ENCODE measurements at places on chromosomes 16 and 17.
A peak's percentile ranks its signal among the peaks of the same experiment; 100 is the strongest.

GRCh38 chr17:36842963-36843558 is 94.2 kb upstream of the LHX1 start:
- DNase-seq: no peak

- no peak for DNase-seq
These were observed 7.3 kb downstream of the KIF18B start for GRCh38 chr17:44940317-44940716.

GRCh38 chr16:30186782-30187555 is 3.6 kb downstream of the CORO1A start:
- DNase-seq: peak; percentile 90

DNA sequence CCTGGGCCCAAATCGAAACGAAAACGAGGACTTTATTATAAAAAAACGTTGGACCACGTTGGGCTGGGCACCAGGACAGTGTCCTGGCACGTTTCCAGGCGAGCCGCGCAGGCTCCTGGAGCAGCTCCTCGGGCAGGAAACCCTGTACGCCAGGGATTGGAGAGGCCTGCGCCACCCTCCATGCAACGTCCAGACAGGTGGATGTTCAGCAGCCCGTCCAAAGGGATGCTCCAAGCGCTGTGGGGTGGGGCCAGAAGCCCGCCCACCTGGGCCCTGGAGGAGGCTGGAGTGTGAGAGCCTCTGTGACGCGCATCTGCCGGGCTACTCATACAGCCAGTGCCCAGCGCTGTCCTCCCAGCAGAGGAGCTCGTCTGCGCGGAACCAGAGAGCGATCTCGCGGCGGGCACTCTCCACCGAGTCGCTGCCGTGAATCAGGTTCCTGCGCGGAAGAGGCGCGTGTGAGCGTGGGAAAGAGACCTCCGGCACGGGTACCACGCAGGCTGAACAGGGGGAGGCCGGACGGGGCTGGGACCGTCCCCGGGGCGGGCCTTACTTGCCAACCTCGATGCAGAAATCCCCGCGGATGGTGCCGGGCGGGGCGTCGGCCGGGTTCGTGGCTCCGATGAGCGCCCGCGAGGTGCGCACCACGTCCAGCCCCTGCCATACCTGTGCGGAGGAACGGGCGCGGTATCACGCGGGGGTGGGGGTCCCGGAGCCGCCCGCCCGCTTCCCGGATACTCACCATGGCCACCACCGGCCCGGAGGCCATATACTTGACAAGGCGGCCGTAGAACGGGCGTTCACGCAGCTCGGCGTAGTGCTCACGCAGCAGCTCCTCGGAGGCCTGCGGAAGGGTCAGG is 785 bp downstream of the NME3 start:
- DNase-seq: peak; percentile 50

DNA sequence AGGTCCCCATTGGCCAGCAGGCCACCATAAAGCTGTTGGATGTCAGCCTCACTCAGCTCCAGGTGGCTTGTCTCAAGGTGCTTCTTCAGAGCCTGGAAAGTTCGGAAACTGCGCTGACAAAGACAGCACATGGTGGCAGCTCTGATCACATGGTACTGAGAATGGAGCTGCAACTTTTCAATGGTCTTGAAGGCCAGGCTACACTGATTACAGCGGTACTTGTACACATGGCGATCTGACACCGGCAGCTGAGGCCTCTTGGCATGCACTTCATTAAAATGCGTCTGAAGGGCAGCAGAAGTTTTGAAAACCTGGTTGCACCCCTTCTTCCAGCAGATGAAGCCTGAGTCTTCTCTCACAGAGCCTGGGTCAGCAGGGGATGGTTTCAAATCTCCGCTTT is 249.7 kb downstream of the ZFHX3 start:
- no peak for DNase-seq

- peak; percentile 34 for DNase-seq
These were observed 30.8 kb downstream of the FA2H start for GRCh38 chr16:74743668-74744299.

GRCh38 chr17:44384823-44385286 is 4.6 kb downstream of the ITGA2B start:
- DNase-seq: no peak

DNA sequence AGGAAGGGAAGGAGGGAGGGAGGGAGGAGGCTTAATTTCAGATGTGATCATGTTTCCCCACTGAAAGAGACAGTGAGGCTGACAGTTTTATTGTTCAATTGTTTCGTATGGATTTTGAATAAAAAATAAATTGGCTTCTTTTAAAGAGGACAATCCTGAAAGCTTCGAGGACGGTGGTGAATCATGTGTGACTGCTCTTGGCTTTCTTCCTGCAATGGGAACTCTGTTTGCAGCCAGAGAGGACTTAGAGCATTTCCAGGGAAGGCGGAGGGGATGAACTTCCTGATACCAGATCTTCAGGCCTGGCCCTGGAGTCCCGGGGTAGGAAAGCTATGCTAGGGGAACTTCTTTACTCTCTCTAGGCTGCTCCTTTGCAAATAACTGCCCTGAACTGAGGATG is 72.8 kb upstream of the C16orf82 start:
- no peak for DNase-seq

GRCh38 chr16:19967561-19967960 is 82.9 kb upstream of the GPRC5B start:
- peak; percentile 15 for DNase-seq

DNA sequence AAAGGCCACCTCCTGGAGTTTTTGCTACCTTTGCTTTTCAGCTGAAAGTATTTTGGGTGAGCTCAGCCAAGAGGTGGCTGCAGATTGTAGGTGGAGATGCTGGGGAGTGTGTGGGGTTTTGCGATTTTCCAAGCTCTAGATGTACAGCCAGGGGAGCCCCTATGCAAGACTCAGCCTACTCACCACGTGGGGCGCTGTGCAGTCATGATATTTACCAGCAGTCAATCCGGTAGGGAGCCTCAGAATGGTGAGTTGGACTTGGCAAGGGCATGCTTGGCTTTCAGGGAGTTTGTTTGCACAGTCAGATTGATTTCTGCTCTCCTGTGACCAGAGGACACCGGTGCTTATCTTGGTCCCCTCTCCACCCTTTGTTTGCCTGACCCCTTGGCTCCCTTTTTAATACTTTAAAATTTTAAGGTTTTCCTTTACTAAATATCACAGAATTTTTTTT is 175.3 kb downstream of the UTP18 start:
- peak; percentile 72 for DNase-seq

DNA sequence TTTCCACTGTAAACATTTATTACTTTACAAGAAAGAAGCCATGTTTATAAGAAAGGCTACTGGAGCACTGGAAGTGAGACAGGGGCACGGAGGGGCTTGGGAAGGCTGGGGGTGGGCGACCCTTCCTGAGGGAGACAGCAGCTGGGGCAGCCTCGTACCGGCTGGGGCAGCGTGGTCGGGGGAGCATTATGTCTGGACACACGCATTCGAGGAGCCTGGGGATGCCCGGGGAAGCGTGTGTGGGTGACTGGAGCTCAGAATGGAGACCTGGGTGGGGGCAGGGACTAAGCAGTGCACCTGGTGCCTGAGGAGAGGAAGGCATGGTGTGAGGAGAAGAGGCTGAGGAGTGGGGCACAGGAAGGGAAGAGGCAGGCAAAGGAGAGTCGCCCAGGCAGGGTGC is 64.5 kb downstream of the SRCIN1 start:
- DNase-seq: no peak

GRCh38 chr16:76835779-76836300 is 355.1 kb upstream of the MON1B start:
- DNase-seq: no peak

DNA sequence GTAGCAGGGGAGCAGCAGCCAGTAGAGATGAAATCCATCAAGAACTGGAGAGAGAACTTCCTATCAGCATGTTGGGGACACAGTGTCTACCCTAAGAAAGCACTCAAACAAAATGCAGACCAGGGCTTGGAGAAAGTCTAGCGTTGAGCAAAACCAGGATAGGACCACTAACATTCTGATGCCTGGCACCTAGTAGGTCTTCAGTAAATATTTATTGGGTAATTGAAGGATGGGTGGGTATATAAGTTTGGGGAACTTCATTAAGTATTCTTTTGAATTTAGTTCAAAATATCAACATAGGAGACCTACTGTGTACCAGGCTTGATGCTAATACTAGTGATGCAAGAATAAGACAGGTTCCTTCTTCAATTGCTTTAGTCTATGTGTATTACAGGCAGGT is 30.9 kb downstream of the SLC6A2 start:
- DNase-seq: no peak

DNA sequence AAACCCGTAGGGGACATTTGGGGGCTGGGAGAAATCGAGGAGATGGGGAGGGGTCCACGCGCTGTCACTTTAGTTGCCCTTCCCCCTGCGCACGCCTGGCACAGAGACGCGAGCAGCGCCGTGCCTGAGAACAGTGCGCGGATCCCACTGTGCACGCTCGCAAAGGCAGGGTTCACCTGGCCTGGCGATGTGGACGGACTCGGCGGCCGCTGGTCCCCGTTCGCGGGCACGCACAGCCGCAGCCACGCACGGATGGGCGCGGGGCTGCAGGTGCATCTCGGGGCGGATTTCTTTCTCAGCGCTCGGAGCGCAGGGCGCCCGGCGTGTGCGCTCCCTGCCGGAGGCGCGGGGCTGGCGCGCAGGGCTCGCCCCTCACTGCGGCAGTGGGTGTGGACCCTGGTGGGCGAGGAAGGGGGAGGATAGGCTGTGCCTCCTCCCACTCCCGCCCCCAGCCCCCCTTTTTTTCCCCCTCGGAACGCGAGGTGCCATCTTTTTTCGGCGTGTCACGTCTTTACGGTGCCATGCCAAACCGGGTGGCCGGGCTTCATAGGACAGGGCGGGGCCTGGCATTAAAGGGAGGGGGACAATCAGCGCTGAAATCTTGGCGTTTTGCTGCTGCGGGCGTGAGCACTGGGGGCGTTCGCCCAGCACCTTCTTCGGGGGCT is 1.1 kb downstream of the MAPT start:
- DNase-seq: no peak

DNA sequence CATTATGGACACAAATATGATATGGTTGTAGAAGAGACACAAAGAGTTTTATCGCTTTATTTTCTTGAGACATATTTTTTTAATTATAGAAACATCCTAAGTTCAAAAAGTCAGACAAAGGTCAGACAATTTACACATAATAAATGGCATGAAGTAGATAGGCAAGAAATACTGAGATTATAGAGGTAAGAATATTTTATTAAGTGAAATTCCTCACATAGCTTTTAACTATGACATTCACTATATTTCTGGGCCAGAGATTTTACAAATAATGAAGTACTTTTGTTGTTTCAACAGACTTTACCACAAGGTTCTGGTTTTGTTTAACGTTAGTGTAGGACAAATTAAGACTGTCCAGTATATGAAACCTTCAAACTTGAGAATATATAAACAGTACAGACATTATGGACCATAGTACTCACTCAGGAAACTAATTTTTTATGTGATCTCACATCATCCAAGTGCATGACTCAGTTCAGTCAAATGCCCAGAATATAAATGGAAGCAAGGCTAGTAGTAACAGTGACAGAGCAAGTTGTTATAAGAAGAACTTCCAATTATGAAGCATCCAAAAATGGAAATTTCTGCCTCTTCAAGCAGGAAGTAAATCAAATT is 394.8 kb downstream of the KCNJ2 start:
- no peak for DNase-seq

DNA sequence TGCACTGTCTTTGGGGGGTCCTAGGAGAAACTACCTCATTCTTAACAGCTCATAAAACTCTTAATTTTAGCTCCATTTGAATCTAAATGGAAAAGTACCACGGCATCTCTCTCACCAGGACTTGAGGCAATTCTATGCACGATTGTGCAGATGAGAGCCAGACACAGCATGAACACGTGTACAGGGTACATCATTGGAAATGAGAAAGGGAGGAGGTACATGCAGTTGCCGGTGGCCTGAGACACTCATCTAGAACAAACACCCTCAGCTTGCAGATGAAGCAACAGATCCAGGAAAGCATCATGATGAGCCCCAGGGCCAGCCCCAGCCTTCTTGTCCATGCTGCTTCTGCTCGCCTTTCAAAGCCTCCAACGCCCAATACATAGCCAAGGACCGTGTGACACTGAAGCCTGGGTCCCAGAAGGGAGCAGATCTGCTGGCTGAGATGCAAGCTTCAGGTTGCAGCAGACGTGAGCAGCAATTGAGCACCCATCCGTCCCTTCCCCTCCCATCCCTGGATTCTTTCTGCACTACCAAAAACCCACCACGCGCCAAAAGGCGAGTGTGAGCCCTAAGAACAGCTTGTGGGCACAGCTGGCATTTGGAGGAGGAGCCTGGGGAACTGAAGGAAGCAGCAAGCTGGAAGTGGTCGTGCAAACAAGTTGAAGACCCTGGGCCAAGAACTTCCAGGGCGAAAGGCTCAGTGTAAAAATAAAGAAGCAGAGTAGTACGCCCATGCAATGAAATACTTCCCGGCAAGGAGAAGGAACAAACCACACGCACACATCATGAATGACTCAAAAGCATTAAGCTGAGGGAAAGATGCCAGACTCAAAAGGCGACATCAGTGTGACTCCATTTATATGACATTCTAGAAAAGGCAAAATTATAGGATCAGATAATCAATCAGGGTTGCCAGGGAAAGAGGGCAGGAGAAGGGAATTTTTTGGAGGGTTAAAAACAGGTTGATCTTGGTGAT is 7.3 kb upstream of the RCVRN start:
- no peak for DNase-seq

GRCh38 chr17:8068736-8069586 is 18.6 kb downstream of the ALOX12B start:
- DNase-seq: peak; percentile 73

GRCh38 chr16:181565-182021 is 1.3 kb downstream of the HBQ1 start:
- DNase-seq: peak; percentile 43

GRCh38 chr17:41404024-41404671 is 6.7 kb upstream of the KRT31 start:
- DNase-seq: no peak

DNA sequence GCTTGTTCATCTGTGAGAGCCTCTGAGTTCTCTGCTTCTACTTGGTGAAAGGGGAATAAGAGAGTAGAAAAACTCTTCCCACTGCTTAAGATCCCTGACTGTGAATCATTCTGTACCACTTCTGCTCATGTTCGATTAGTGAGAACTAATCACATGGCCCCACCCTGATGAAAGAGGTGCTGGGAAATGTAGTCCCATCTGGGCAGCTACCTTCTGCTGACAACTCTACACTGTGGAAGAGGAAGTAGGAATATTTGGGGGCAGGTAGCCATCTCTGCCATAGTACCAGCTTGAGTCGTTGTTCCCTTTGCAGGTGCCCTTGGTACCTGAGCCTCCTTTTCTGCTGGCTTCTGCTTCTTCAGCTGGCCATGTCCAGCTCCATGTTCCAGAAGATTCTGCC is 29.9 kb downstream of the NKD1 start:
- DNase-seq: no peak

GRCh38 chr16:12590963-12591362 is 212.7 kb downstream of the CPPED1 start:
- DNase-seq: no peak

All from hematopoietic multipotent progenitor cell treated with erythropoietin and hydrocortisone succinate and interleukin-3 and kit ligand, for 4 days (in vitro differentiated cells).